Panc1 (cell line): ENCODE measurements at places on chromosomes 16 and 17. TPM values are rescaled to one million over a fixed set of nuclear protein-coding genes. Genes with fewer than 3 reads are reported as not detected.

The CSH1 gene
- total RNA-seq, result not detected

- no peaks in the 10 kb centered on the region for H3K27me3 ChIP-seq
- H3K4me1 ChIP-seq, result no peaks in the 10 kb centered on the region
- no peak overlapping the region for H3K27ac ChIP-seq
- H3K4me3 ChIP-seq, result no peak overlapping the region
- DNase-seq, result no peak
Measured at GRCh38 chr16:25176136-25176535, 40.6 kb upstream of the AQP8 start.

The IL17C gene
- not detected for total RNA-seq

The C1QL1 gene
- total RNA-seq, result 9.5 TPM

DNA sequence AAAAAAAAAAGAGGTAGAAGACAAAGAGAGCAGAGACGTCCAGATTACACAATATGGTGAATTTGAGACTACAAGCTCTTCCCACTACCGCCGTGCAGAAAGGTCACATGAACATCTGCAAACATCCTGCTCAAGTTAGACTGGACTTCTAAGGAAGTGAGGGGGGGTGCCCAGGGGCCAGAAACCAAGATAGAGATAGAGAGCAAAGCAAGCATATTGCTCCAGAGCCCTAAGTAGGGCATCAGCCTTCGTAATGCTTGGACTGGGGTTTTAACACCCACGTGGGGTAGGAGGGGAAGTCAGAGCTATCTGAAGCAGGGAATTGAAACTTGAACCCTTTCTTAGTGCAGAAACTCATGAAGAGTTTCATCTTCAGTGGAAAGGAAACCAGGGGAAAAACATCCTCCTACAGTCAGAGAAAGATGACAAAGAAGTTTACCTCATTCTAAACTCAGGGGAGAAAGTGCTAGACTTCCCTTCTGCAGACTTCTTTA is 8.7 kb downstream of the CLEC19A start:
- H3K4me3 ChIP-seq, result no peak overlapping the region
- H3K36me3 ChIP-seq, result no peaks in the 10 kb centered on the region
- H3K27ac ChIP-seq, result no peak overlapping the region
- no peaks in the 10 kb centered on the region for H3K4me1 ChIP-seq
- peaks cover 20% of the 10 kb centered on the region for H3K27me3 ChIP-seq

DNA sequence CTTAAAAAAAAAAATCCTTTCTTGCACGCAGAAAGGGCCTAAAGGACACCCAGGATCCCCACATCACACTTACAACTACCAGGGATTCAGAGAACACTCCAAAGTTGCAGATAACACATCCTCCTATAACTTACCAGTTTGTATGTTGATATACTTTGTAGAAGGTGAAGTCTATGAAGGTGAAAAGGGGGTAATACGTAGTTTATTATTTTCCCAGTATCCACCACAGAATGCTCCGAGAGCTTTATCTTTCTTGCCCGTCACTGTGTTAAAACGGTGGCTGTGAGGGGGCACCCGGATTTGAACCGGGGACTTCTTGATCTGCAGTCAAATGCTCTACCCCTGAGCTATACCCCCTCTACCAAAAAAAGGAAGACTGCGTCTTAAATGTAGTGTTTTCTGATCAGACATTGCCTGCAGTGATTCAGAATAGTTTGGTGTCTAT is 7.9 kb upstream of the RPL23 start:
- no peak overlapping the region for H3K27ac ChIP-seq
- peak; percentile 64 for DNase-seq
- H3K27me3 ChIP-seq, result no peaks in the 10 kb centered on the region
- H3K4me3 ChIP-seq, result no peak overlapping the region

The CEP295NL gene
- 0.87 TPM for total RNA-seq

DNA sequence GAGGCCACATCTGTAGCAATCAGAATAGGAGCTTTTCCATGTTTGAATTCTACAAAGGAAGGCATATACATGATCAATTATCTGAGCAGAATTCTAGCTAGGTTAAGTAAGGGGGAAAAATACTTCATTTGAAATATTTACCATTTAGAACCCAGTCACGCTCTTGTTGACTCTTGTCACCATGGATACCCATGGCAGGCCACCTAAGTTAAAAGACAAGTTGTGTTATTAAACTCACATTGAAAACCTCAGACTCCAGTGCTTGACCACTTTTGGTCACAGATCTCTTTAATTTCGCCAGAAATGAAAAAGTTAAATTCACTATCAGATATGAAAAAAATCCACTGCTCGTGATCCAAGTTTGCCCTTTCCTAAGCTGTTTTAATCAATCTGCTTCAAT is 4.1 kb downstream of the DDX5 start:
- H3K4me3 ChIP-seq, result no peak overlapping the region
- no peak for DNase-seq
- H3K36me3 ChIP-seq, result peaks cover 72% of the 10 kb centered on the region
- H3K27me3 ChIP-seq, result no peaks in the 10 kb centered on the region

DNA sequence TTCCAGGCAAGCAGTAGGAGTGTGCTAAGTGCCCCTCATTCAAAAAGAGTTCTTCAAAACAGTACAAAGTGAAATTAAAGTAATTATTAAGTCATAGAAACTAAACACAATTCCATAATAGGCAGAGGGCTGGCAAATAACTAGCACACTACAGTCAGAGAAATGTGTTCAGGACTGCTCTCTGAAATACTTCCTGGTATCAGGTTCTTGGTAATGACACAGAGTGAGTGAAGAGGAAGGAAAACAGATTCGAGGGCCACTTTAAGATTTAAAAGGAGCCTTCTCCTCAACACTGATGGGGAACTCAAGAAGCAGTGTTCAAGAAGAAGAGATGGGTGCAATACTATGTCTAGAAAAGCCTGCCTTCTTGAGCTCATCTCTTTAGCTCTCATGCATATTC is 139.2 kb downstream of the TOX3 start:
- H3K36me3 ChIP-seq, result no peaks in the 10 kb centered on the region
- H3K27me3 ChIP-seq, result no peaks in the 10 kb centered on the region
- H3K4me3 ChIP-seq, result no peak overlapping the region
- no peaks in the 10 kb centered on the region for H3K4me1 ChIP-seq
- H3K27ac ChIP-seq, result no peak overlapping the region

DNA sequence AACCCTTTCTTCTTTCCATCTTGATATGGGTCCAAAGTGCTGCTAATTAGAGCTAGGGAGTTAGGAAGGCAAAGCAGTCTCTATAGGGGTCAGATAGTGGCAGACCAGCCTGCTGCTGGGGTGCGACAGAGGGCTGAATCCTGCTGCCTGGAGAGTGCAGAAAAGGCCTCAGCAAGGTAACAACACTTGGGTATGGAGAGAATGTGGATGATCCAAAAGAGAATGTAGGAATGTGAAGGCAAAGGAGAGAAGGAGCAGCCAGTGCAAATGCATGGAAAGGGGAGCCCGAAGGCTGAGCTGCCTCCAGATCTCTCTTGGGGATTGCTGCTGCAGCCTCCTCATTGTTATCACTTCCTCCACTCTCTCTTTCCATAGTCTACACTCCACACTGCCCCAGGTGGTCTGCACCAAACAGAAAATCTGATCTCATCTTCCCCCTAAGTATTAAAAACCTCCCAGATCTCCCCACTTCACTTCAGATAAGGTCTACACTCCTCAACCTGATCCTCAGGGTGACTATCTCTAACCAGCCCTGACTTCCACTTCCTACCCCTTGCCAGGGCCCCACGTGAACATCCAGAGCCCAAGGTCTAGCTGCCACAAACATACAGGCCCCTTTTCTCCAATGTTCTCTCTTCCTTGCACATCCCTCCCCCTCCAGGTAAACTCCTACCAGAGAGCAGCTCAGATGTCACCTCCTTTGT is 28.8 kb downstream of the TOM1L2 start:
- H3K27ac ChIP-seq, result peak overlapping the region; percentile 84
- H3K36me3 ChIP-seq, result no peaks in the 10 kb centered on the region; the same call in 1 of the 2 replicates
- no peaks in the 10 kb centered on the region for H3K27me3 ChIP-seq
- H3K4me3 ChIP-seq, result no peak overlapping the region
- DNase-seq, result no peak

The KRT39 gene
- total RNA-seq, result not detected

The CCDC43 gene
- total RNA-seq, result 16.0 TPM

GRCh38 chr17:19372866-19373504 is 5.3 kb upstream of the MAPK7 start:
- DNase-seq, result no peak
- H3K27ac ChIP-seq, result no peak overlapping the region
- no peaks in the 10 kb centered on the region; the same call in 1 of the 2 replicates for H3K4me1 ChIP-seq

- H3K27me3 ChIP-seq, result no peaks in the 10 kb centered on the region
- no peak for DNase-seq
- H3K36me3 ChIP-seq, result no peaks in the 10 kb centered on the region
- no peak overlapping the region for H3K4me3 ChIP-seq
- H3K27ac ChIP-seq, result no peak overlapping the region
- no peaks in the 10 kb centered on the region for H3K4me1 ChIP-seq
Measured at GRCh38 chr16:20636671-20637070, 60.5 kb upstream of the ACSM2B start.

The BLMH gene
- 59.0 TPM for total RNA-seq

GRCh38 chr16:11662582-11662981 is 5.7 kb upstream of the SNN start:
- H3K27me3 ChIP-seq, result no peaks in the 10 kb centered on the region
- no peak overlapping the region for H3K27ac ChIP-seq
- H3K36me3 ChIP-seq, result no peaks in the 10 kb centered on the region
- no peaks in the 10 kb centered on the region; the same call in none of the 2 replicates for H3K4me1 ChIP-seq
- no peak for DNase-seq

GRCh38 chr16:24520983-24521382 is 18.4 kb upstream of the RBBP6 start:
- no peak overlapping the region for H3K4me3 ChIP-seq
- no peaks in the 10 kb centered on the region for H3K4me1 ChIP-seq
- DNase-seq, result no peak
- no peaks in the 10 kb centered on the region for H3K27me3 ChIP-seq
- no peaks in the 10 kb centered on the region for H3K36me3 ChIP-seq

The CCL15 gene
- not detected for total RNA-seq

The KRT28 gene
- not detected for total RNA-seq

DNA sequence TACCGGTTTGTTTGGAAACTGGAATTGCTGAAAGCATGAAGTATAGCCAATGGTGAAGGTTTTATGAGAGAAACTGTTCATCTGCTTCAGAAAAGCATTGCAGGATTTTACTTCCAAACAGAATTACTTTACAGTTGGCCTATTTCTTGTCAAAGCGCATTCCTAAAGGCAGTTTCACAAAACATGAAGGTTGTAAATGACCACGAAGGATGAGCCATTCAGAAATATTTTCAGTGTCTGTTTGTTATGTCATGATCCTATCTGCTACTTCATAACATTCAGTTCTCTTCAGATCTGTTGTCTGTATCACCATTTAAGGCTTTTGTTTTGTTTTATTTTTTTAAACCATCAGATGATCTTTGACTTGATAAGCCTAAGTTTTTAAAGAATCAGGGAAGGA is 45.7 kb downstream of the AATF start:
- H3K4me3 ChIP-seq, result no peak overlapping the region
- DNase-seq, result no peak
- H3K27me3 ChIP-seq, result no peaks in the 10 kb centered on the region
- no peaks in the 10 kb centered on the region for H3K4me1 ChIP-seq

GRCh38 chr16:83118365-83118764 is 491.6 kb downstream of the CDH13 start:
- H3K27ac ChIP-seq, result no peak overlapping the region
- no peaks in the 10 kb centered on the region for H3K36me3 ChIP-seq
- no peaks in the 10 kb centered on the region for H3K27me3 ChIP-seq
- no peak for DNase-seq

GRCh38 chr17:39144416-39144840 is 7.0 kb downstream of the PLXDC1 start:
- H3K27ac ChIP-seq, result no peak overlapping the region
- no peaks in the 10 kb centered on the region for H3K36me3 ChIP-seq
- no peaks in the 10 kb centered on the region for H3K4me1 ChIP-seq
- H3K27me3 ChIP-seq, result no peaks in the 10 kb centered on the region

- peak overlapping the region; percentile 42 for H3K4me3 ChIP-seq
- no peak for DNase-seq
- H3K4me1 ChIP-seq, result peaks cover 33% of the 10 kb centered on the region
- H3K27me3 ChIP-seq, result no peaks in the 10 kb centered on the region
Measured at GRCh38 chr16:11583889-11584565, 2.7 kb downstream of the LITAF start.

The HMOX2 gene
- 72.6 TPM for total RNA-seq

- no peak overlapping the region for H3K27ac ChIP-seq
- H3K4me1 ChIP-seq, result peaks cover 7% of the 10 kb centered on the region
Measured at GRCh38 chr16:1539720-1540555, 6.5 kb downstream of the TMEM204 start.

The FADS6 gene
- not detected for total RNA-seq

DNA sequence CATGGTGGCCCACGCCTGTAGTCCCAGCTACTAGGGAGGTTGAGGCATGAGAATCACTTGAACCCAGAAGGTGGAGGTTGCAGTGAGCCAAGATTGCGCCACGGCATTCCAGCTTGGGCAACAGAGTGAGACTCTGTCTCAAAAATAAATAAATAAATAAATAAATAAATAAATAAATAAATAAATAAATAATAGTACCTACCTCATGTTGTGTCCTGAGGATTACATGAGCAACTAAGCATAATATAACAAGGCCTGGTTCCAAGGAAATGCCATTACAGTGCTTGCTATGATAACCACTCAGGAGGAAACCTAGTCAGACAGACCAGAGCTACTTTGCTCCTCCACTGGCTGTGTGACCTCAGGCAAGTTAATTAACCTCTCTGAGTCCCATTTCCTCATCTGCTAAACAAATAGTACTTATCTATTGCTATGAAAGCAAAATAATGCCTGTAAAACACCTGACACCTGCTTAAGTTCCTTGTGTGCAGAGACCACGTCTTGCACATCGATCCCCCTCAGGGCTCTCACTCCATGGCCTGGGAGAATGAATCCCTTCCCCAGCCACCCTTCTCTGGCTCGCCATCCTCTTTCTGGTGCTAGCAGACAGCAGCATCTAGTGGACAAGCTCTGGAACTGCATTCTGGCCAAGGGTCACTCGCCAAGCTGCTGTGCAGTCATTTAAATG is 7.5 kb downstream of the EPOP start:
- no peak overlapping the region for H3K4me3 ChIP-seq
- peak; percentile 81 for DNase-seq
- H3K27ac ChIP-seq, result no peak overlapping the region
- H3K36me3 ChIP-seq, result no peaks in the 10 kb centered on the region
- H3K27me3 ChIP-seq, result no peaks in the 10 kb centered on the region
- peaks cover 6% of the 10 kb centered on the region for H3K4me1 ChIP-seq

- no peaks in the 10 kb centered on the region for H3K4me1 ChIP-seq
- no peak for DNase-seq
- H3K27ac ChIP-seq, result no peak overlapping the region
- no peaks in the 10 kb centered on the region for H3K27me3 ChIP-seq
- H3K4me3 ChIP-seq, result no peak overlapping the region
Measured at GRCh38 chr17:56995766-56996165, 17.8 kb downstream of the SCPEP1 start.

The OR3A2 gene
- not detected for total RNA-seq
